SK-N-SH (cell line): ENCODE measurements at places on chromosomes 5 and 9.

- no peak for DNase-seq
- no peaks in the 10 kb centered on the region for H3K27me3 ChIP-seq
- H3K36me3 ChIP-seq = no peaks in the 10 kb centered on the region
- no peak overlapping the region for H3K4me3 ChIP-seq
- H3K27ac ChIP-seq = no peak overlapping the region
These were observed 184.4 kb downstream of the ISL1 start for GRCh38 chr5:51567636-51568035.

DNA sequence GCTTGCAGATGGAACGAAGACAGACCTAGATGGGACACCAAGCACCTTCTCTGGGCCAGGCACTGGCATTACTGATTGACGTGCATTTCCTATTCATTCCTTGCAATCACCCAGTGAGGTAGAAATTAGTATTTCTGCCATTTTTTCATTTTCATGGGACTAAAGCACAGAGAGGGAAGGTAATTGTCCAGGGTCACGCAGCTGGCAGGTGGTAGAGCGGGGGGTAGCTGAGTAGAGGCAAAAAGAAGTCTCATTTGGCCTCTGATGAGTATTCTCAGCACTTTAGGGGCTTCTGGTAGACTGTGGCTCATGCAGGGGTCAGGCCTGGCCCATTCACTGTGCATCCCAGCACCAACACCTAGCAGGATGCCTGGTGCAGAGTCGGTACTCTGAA, 19.5 kb upstream of the DUSP1 start:
- no peaks in the 10 kb centered on the region; the same call in 1 of the 2 replicates for H3K4me1 ChIP-seq
- H3K36me3 ChIP-seq = no peaks in the 10 kb centered on the region
- no peaks in the 10 kb centered on the region for H3K27me3 ChIP-seq
- no peak for DNase-seq
- H3K27ac ChIP-seq = no peak overlapping the region

DNA sequence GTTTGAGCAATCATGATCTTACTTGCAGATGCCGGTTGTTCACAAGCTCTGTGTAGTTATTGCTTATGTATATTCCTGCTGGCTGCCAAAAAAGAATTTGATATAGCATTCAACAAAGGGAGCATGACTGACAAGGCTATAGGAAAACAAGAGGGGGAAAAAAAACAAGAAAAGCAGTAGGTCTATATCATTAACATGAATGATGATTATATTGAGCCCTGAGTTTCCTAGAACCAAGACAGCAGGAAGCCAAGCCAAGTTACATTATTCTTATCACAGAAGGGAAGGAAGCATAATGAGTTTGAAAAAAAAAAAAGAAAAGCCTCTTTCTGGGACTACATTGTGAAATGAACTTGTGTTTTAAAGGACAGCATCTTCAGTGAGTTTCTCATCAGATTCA, 41.0 kb downstream of the TSTD2 start:
- peaks cover 11% of the 10 kb centered on the region; the same call in 1 of the 2 replicates for H3K4me1 ChIP-seq
- no peak overlapping the region for H3K4me3 ChIP-seq
- no peaks in the 10 kb centered on the region for H3K27me3 ChIP-seq
- DNase-seq = no peak
- peaks cover 8% of the 10 kb centered on the region; the same call in 1 of the 2 replicates for H3K36me3 ChIP-seq

- DNase-seq = no peak
- peaks cover 4% of the 10 kb centered on the region; the same call in 1 of the 2 replicates for H3K4me1 ChIP-seq
- H3K4me3 ChIP-seq = no peak overlapping the region
- no peak overlapping the region for H3K27ac ChIP-seq
- no peaks in the 10 kb centered on the region for H3K27me3 ChIP-seq
These were observed 4.6 kb upstream of the HNRNPA0 start for GRCh38 chr5:137758715-137759306.

- no peak overlapping the region for H3K4me3 ChIP-seq
- no peaks in the 10 kb centered on the region for H3K4me1 ChIP-seq
- H3K27me3 ChIP-seq = no peaks in the 10 kb centered on the region
- H3K27ac ChIP-seq = no peak overlapping the region
These were observed 10.8 kb downstream of the ZNF618 start for GRCh38 chr9:113886933-113887332.
